D721Med (cell line): ENCODE measurements at places on chromosomes 3 and 15.

DNA sequence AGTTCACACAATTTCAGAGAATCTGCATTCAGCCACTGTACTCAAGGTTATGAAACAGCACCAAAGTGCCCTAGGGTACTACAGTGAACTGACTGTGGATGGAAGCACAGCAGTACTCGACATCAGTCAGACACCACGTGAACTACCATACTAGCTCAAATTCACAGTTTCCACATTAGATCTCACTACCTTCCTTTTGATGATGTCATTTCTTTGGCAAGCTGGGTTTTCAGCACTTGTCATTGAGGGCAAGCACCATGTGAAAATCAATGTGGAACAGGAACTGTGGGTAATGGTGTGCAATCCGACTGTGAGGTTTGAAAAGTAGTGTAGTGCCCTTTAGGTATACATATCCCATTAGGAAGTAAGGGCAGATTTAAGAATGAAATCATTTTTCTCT lies 110.5 kb upstream of the BFSP2 start:
- no peak for DNase-seq

DNA sequence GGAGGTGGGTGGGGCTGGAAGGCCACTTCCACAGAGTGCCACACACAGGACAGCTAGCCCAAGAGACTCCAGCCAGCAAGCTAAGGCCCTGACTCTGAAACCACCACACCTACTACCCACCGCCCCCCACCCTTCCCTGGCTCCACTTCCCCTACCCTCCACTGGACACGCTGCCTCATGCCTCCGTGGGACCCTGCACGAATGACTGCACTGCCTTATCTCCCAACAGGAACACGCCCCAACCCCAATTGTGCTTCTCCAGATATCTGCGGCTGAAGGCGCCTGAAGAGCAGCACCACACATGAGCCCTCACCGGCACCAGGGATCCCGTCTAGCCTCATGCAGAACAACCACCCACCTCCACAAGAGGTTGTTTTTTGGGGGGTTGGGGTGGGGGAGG lies 2.7 kb downstream of the LINGO1 start:
- no peak for DNase-seq

- no peak for DNase-seq
Measured at GRCh38 chr3:41260063-41260450, 60.8 kb downstream of the CTNNB1 start.

GRCh38 chr3:194671511-194671899 lies 486 bp downstream of the LSG1 start:
- DNase-seq = no peak

DNA sequence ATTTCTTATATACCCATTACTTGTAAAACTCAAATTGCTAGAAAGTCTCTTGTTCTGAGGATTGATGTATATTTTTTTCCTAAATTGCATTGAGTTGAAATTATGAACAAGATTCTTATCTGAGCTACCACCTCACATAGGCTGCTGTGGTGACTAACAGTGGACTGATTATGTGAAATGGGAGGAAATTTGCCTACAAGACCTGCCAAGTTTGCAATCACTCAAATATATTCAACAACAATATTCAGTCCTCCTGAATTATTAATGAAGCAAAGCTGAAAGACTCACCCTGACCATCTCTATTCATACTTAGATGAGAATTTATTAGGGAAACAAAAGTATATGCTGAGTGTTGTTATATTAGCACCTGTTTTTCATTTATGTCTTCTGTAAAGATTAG lies 412.6 kb upstream of the SEMA6D start:
- DNase-seq = no peak

DNA sequence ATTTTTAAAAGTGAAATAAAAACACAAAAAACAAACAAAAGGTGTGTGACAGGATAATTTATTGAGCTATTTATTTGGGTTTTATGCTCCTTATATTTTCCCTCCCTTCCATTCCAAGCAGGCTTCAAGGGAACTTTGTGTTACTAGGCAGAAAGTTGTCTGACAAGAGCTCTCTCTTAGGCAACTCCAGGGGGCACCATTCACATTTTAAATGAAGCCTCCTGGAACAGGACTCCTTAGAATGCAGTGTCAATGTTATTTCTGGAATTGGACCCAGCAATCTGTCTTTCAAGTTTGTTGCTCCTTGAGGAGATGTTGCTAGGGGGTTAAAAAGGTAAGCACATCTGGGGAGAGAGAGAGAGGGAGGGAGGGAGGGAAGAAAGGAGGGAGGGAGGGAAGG lies 5.4 kb upstream of the RFX7 start:
- no peak for DNase-seq

DNA sequence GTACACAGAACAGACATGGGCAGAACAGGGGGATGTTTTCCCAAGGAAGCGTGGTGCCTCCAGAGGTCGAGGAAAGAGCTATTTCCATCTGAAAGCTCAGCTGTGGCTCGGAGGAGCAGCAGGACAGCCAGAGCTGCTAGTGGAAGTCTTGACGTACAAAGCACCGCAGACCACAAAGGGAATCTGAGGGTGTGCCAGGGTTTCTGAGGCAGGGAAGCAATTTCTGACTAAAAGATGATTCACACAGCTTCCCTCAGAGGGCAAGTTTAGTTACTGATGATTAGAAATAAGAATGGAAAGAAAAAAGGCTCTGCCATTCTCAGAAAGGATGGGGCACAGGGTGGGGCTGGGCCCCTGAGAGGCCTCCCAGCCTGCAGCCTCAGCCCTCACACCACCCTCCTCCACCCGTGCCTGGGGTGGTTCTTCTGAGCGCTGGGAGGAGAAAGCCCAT lies 45.8 kb upstream of the SEC13 start:
- DNase-seq = no peak

DNA sequence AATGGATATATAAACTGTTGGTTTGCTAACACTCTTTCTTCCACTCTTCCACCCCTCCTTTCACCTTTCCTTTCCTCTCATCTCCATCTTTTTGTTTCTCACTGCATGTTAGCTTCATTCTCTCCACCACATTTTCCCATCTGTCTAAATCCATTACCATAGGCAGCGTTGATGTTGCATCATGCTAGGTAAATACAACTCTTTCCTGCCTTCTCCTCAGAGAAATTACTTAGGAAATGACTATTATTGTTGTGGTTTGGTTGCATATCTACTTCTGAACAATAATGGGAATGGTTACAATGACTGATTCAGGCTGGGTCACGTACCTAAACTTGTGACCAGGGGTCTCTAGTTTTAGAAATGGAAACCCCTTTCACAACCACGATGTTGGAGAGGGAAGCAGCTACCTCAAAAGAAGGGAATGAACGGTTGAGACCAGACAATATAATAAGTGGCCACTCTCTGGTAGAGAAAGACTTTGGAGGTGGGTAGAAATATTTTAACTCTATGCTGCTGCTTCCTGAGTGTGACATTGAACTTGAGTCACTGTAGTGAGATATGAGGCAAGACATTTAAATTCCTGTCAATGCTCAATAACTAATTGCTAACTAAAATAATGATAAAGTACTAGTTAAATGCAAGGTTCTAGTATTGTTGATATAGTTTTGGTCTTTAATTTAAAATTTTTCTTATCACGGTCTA lies 314.1 kb upstream of the TGFBR2 start:
- no peak for DNase-seq

- no peak for DNase-seq
Measured at GRCh38 chr3:152997526-152997925, 162.6 kb downstream of the P2RY1 start.

GRCh38 chr3:42886294-42886822 lies 10.7 kb upstream of the CYP8B1 start:
- DNase-seq = no peak

DNA sequence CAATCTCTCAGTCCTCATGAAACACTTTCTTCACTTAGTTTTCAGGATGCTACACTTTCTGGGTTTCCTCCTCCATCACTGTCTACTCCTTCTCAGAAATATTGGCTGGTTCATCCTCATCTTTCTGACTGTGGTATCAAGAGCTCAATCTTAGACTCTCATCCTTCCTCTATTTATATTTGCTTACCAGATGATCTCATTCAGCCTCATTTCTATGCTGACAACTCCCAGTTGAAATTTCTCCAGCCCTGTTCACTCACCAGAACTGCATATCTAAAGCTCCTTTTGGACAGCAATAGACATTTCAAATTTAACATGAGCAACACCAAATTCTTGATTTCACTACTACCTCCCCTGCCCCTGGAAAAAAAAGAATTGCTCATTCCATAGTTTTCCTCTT lies 48.0 kb upstream of the FBN1 start:
- DNase-seq = no peak

GRCh38 chr3:10762116-10762515 lies 53.9 kb upstream of the SLC6A11 start:
- no peak for DNase-seq

GRCh38 chr15:72176159-72176558 lies 21.4 kb downstream of the GRAMD2A start:
- DNase-seq = no peak

GRCh38 chr3:156360083-156360482 lies 194.8 kb downstream of the SSR3 start:
- DNase-seq = no peak

DNA sequence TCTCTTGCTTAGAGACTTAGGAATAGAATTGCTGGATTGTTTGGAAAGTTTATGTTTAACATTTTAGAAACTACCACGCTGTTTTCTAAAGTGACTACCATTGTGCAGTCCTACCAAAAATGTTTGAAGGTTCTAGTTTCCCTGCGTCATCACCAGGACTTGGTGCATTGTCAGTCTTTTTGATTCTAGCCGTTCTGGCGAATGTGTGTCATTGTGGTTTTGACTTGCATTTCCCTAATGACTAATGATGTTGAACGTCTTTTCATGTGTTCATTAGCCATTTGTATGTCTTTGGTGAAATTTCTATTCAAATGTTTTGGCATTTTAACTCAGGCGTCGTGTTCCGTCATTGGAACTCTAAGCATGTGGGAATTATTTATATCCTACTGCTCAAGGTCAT lies 58.0 kb downstream of the CHD2 start:
- no peak for DNase-seq
